Colonic mucosa (tissue), 4 donors: ENCODE measurements at places on chromosomes 16 and 17. TPM values are rescaled to one million over a fixed set of nuclear protein-coding genes. Genes with fewer than 3 reads are reported as not detected.

- no peak for DNase-seq
- H3K27ac ChIP-seq: no peak overlapping the region
- H3K4me3 ChIP-seq: no peak overlapping the region
- no peaks in the 10 kb centered on the region for H3K4me1 ChIP-seq
These were observed 22.4 kb upstream of the SEC14L1 start for GRCh38 chr17:77118251-77118928.

The MGAT5B gene
- total RNA-seq: 0.05 TPM

The HOXB3 gene
- 17.4 TPM for total RNA-seq

DNA sequence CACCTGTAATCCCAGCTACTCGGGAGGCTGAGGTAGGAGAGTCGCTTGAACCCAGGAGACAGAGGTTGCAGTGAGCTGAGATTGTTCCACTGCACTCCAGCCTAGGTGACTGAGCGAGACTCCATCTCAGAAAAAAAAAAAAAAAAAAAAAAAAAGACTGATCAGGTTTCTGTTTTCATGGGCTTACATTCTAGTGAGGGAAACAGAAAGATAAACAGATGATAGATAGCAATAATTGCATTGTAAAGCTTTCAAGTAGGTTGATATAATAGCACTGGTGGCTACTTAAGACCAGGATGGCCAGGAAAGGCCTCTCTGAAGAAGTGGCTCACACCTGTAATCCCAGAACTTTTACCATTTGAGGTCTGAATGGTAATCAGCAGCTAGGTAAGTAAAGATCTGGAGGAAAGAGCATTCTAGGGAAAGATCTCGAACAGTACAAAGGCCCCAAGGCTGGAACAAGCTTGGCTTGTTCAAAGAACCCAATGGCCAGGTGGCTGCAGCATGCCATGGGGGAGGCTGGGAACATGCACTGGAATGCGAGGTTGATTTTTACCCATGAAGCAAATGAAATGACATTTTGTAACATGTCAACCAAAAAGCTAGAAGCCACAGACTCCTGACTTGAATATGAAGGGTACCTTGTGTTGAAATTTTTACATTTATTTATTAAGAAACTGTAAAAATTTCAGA, 108.3 kb upstream of the DHX40 start:
- no peaks in the 10 kb centered on the region for H3K36me3 ChIP-seq
- H3K4me3 ChIP-seq: no peak overlapping the region
- H3K27me3 ChIP-seq: no peaks in the 10 kb centered on the region
- no peaks in the 10 kb centered on the region for H3K4me1 ChIP-seq
- DNase-seq: no peak

GRCh38 chr16:65618333-65618732, 496.5 kb upstream of the CDH11 start:
- H3K4me1 ChIP-seq: no peaks in the 10 kb centered on the region
- no peak for DNase-seq
- H3K36me3 ChIP-seq: no peaks in the 10 kb centered on the region

GRCh38 chr17:76997981-76998531, 129.9 kb downstream of the MGAT5B start:
- no peaks in the 10 kb centered on the region for H3K36me3 ChIP-seq
- no peak for DNase-seq
- no peaks in the 10 kb centered on the region for H3K27me3 ChIP-seq
- H3K4me3 ChIP-seq: no peak overlapping the region
- no peaks in the 10 kb centered on the region for H3K4me1 ChIP-seq

GRCh38 chr17:67829331-67829730, 4.0 kb downstream of the BPTF start:
- no peaks in the 10 kb centered on the region for H3K27me3 ChIP-seq
- no peak overlapping the region for H3K27ac ChIP-seq
- no peaks in the 10 kb centered on the region for H3K4me1 ChIP-seq
- no peaks in the 10 kb centered on the region for H3K36me3 ChIP-seq
- no peak for DNase-seq

DNA sequence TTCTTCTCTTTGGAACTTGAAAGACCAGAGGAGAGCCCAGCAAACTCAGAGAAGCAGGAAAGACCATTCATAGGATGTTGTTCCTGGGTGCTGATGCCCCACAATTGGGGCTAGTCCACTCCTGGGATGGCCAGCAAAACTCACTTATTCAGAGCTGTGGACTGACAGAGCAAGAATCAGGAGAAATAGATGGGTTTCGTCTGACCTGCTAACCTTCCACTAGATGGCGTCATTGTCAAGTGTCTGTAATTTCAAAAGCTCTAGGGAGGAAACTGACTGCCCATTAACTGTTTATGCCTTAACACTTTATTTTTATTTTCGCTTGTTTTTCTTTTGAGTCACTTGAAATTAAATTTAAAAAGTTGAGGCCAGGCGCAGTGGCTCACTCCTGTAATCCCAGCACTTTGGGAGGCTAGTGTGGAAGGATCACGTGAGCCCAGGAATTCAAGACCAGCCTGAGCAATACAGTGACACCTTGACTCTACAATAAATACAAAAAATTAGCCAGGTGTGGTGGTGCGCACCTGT, 28.7 kb upstream of the MILR1 start:
- no peaks in the 10 kb centered on the region for H3K4me1 ChIP-seq
- H3K4me3 ChIP-seq: no peak overlapping the region
- DNase-seq: peak; percentile 39
- no peaks in the 10 kb centered on the region for H3K36me3 ChIP-seq
- no peak overlapping the region for H3K27ac ChIP-seq

The AGRP gene
- not detected for total RNA-seq

The SRP68 gene
- total RNA-seq: 78.0 TPM

DNA sequence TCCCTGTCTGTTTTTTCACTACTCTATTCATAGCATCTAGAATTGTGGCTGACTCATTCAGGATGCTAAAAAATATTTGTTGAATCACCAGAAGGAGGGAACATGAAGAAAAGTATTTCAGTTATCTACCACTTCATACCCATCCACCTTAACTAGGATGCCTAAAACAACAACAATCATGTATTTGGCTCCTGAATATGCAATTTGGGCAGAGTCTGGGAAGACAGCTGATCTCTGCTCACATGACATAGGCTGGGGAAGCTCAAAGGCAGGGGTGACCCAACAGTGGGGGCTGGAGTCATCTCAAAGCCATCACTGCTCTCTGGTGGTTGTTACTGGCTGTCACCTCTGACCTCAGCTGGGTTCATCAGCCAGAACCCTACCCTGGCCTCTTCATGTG, 80.1 kb upstream of the RPL38 start:
- H3K4me1 ChIP-seq: no peaks in the 10 kb centered on the region
- no peaks in the 10 kb centered on the region for H3K27me3 ChIP-seq
- H3K4me3 ChIP-seq: no peak overlapping the region

DNA sequence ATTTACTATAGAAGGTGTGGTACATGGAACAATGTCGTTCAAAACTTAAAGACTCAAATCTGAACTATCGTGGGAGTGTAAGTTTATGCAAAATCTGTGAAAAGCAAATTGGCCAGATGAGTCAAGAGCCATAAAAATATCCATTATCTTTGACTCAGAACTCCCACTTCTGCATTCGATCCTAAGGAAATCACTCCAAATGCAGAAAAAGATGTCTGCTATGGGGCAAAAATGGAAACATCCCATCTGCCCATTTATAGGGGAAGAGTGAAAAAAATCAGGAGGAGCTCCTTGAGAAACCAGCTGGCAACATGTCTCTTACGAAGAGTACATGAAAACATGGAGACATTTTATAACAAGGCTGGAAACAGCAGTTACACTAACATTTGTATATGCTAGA, 43.6 kb upstream of the CCDC182 start:
- no peak for DNase-seq
- no peaks in the 10 kb centered on the region for H3K36me3 ChIP-seq
- H3K4me3 ChIP-seq: no peak overlapping the region
- H3K4me1 ChIP-seq: no peaks in the 10 kb centered on the region

DNA sequence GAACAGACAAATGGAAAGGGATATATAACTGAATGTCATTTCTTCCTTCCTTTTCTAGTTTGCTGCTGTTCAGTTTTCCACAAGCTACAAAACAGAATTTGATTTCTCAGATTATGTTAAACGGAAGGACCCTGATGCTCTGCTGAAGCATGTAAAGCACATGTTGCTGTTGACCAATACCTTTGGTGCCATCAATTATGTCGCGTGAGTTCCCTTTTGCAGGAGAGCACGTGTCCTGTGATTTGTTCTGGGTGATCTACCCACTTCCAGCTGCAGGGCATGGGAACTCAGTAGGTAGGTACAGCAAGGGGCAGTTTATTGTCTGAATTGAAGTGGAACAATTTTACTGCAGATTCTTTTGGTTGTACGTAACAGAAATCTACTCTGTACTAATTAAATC, 8.8 kb downstream of the ITGAL start:
- no peaks in the 10 kb centered on the region for H3K36me3 ChIP-seq
- DNase-seq: no peak
- H3K4me1 ChIP-seq: no peaks in the 10 kb centered on the region
- no peak overlapping the region for H3K27ac ChIP-seq
- no peaks in the 10 kb centered on the region for H3K27me3 ChIP-seq
